ENCODE measurements at places on chromosomes 1 and 21.

- no peak for DNase-seq
Measured at GRCh38 chr1:31570228-31570627, 6.1 kb upstream of the TINAGL1 start.

- no peak for DNase-seq
Measured at GRCh38 chr1:47621483-47621882, 183.6 kb downstream of the FOXD2 start.

DNA sequence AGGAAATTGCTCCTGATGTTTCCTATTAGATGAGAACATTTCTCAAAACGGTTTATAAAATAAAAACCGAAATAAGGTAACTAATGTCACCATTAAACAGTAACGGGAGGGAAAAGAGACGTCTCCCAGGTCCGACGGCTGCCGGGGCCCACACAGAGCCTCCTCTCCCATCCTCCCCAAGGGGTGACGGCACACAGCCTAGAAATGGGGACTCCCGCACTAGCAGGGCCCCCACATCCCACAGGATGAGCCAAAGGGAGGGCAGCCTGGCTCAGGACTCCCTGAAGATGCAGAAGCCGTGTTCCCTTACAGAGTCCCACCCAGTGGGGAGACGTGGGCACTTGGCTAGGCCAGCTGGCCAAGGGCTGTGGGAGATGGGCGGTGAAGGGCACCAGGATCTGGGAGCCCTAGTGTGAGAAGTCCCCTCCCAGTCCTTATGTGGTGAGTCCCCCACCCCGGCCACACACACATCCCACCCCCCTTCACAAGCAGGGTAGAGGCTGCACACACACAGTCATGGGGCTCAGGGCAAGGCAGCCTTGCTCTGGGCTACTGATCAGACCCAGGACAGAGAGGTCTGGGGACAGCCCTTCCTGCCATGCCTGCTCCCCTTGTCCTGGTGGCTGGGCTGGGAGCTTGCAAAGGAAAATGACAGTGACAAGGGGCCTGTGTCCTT, 3.3 kb downstream of the KRTAP10-3 start:
- DNase-seq, result no peak

GRCh38 chr1:155205035-155205434, 2.7 kb downstream of the THBS3 start:
- DNase-seq, result no peak

DNA sequence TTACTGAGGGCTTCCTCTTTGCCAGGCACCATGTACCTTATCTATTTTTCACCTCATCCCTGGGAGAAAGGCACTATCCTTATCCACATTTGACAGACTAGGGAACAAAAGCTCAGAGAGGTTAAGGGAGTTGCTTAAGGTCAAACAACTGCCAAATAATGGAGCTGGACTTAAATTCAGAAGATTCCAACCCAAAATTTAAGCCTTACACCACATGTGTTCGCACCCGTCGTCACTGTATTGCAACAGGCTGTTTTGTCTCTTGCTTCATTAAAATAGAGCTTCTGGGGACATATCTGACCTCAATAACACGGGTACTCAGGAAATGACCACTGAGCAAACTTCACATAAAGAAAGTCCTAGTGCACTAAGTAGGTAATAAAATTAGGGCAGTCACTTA, 62.0 kb downstream of the TRABD2B start:
- no peak for DNase-seq
